ENCODE measurements at places on chromosomes 2 and 18.

DNA sequence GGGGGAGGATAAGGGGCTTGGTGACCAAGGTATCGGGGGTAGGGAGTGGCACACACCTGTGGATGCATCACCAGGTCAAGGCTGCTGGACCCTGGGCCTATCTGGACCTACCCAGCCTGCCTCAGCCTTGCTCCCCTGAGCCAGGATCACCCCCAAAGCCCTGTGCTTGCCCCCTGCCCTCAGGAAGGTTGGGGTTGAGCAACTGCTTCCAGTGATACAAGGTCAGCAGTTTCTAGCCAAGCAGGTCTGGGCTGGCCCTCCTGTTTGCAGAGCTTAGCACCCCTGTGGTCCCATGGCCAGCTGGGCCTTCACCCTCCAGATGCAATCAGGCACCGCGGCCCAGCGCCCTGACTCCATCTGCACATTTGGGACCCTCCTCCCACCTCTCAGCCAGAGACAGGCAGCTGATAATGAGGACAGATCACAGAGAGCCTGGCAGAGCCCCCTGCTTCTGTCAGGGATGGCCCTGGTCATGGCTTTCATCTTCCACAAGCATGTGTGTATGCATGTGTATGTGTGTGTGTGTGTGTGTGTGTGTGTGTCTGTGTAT is 154.6 kb downstream of the TFCP2L1 start:
- no peak for DNase-seq

DNA sequence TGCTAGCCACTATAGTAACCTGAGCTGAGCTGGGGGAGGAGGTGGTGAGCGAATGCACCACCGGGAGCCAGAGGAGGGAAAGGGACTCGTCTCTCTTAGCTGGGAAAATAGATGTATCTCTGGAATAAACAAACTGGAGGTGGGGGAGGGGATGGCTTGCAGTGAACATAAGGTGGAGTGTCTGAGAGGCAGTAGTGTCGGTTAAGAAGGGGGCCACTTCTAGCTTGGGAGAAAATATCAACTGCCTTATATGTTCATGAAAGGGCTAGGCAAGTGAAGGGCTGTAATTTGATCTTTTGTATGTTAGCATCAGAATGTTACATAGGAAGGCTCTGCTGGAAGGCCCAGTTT is 2.2 kb downstream of the SETBP1 start:
- DNase-seq, result peak; percentile 15

GRCh38 chr2:43846140-43846793 is 7.5 kb downstream of the ABCG8 start:
- no peak for DNase-seq

- DNase-seq, result peak; percentile 93
Observed at GRCh38 chr2:42922790-42923579, 130.6 kb upstream of the HAAO start.

- no peak for DNase-seq
Observed at GRCh38 chr2:25435421-25435820, 93.7 kb upstream of the DNMT3A start.

GRCh38 chr18:3645384-3646156 is 195.6 kb downstream of the TGIF1 start:
- DNase-seq, result no peak

GRCh38 chr18:50111398-50111797 is 83.5 kb downstream of the MYO5B start:
- DNase-seq, result no peak

- DNase-seq, result no peak
Observed at GRCh38 chr2:196137271-196137670, 34.1 kb downstream of the STK17B start.

GRCh38 chr2:160397530-160397865 is 96.1 kb downstream of the RBMS1 start:
- peak; percentile 56 for DNase-seq

DNA sequence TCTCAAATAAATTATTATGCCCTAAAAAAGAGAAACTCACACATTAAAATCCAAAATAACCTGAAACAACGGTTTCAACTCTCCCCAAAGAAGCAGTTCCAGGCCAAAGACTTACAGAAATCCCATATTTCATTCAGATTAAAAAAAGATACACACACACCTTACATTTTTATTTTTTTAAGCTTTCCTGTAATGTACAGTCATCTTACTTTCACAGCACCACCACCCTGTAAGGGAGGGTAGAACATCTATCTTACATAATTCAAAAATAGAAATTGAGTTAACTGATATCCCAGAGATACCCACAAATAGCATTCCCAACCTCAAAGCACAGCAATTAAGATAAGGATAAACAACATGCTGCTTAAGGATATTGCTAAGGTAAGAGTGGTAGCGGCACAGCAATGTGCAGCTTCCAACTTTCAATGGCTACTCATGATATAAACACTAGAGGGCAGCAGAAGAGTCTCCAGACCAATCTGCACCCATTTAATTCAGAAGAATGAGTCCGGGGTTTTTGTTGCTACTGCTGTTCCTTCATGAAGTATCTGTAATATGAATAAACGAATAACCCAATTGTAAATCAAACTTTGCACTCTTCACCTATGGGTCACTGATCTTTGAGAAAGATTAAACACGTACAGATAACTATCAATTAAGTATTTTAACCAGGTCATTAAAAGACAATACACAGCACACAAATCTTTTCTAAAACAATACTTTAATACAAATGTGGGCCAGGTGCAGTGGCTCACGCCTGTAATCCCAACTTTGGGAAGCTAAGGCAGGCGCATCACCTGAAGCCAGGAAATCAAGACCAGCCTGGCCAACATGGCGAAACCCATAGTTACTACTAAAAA is 11.3 kb downstream of the GFPT1 start:
- no peak for DNase-seq

DNA sequence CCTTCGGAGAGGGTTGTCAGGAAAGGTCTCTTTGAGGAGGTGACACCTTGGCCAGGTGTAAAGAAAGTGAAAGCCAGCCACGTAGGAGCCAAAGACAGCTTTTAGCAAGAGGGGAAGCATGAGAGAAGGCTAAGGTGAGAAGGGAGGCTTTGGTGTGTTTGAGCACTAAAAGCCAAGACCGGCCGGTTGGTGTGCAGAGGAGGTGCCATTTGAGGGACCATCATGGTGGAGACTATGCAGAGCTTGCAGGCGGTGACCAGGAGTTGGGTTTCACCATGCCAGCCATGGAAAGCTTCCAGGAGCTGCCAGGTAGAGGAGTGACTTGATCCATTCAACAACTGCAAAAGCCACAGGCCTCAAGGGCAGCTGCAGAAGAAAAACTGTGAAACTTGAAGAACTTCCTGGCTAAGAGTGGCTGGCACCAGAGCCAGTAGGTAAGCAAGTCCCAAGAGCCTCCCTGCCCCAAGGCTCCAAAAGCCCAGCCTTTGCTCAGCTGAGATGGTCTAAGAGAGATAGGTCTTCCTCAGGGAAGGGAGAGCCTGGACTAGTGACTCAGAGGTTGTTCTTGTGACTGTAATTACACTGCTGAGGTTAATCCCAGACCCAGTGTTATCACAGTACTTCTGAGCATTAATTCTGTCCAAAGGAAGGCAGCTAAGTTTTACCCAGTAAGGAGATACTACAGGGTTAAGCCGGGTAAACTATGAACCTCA is 319.0 kb downstream of the BCL11A start:
- no peak for DNase-seq

GRCh38 chr2:182361477-182361876 is 65.4 kb downstream of the PDE1A start:
- DNase-seq, result no peak

DNA sequence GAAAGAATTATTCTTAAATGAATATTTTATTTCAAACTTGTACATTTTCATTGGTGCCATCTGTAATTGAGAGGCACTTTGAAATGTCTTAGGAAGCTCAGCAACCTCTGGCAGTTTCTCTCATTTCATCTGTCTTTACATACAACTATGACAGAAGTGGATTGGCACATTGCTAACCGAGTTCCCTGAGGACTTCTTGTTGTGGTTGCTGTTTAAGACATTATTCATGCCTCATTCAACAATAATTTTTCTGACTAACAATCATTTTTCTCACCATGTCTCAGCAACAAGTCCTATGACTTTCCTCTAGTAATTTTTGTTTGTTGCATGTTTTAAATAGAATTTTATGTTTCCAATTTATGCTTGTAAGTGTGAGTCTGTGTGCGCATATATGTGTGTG is 284.0 kb upstream of the CWC22 start:
- peak; percentile 69 for DNase-seq

GRCh38 chr2:96241900-96242611 is 23.7 kb downstream of the TMEM127 start:
- peak; percentile 36 for DNase-seq

GRCh38 chr18:6280211-6280743 is 134.4 kb downstream of the L3MBTL4 start:
- DNase-seq, result no peak

GRCh38 chr2:88059979-88060906 is 4.7 kb upstream of the KRCC1 start:
- DNase-seq, result peak; percentile 48

GRCh38 chr2:104901037-104901881 is 47.3 kb downstream of the POU3F3 start:
- DNase-seq, result no peak

DNA sequence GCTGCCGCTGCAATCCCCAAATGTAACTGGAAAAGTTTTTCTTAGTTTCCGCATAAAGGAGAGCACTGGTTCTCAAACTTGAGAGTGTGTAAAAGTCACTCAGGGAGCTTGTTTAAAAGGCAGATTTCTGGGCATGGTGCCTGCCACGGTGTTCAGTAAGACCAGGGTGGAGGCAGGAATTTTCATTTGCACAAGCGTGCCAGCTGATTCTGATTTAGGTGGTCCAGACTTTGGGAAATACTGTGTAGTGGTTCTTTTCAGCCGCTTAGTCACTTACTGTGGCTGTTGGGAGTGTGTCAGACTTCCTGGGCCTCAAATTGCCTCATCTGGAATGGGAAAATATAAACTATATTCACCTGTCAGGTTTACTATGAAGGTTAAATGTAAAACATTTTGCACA is 788 bp downstream of the ARMC9 start:
- peak; percentile 51 for DNase-seq

DNA sequence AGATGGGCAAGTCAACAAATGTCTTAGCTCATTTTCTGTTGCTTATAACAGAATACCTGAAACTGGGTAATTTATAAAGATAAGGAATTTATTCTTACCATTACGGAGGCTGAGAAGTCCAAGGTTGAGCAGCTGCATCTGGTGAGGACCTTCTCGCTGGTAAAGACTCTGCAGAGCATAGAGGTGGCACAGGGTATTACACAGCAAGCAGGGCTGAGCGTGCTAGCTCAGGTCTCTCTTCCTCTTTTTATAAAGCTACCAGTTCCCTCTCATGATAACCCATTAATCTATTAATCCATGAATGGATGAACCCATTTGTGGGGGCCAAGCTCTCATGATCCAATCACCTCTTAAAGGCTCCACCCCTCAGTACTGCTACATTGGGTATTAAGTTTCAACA is 109.1 kb downstream of the CDK15 start:
- no peak for DNase-seq

DNA sequence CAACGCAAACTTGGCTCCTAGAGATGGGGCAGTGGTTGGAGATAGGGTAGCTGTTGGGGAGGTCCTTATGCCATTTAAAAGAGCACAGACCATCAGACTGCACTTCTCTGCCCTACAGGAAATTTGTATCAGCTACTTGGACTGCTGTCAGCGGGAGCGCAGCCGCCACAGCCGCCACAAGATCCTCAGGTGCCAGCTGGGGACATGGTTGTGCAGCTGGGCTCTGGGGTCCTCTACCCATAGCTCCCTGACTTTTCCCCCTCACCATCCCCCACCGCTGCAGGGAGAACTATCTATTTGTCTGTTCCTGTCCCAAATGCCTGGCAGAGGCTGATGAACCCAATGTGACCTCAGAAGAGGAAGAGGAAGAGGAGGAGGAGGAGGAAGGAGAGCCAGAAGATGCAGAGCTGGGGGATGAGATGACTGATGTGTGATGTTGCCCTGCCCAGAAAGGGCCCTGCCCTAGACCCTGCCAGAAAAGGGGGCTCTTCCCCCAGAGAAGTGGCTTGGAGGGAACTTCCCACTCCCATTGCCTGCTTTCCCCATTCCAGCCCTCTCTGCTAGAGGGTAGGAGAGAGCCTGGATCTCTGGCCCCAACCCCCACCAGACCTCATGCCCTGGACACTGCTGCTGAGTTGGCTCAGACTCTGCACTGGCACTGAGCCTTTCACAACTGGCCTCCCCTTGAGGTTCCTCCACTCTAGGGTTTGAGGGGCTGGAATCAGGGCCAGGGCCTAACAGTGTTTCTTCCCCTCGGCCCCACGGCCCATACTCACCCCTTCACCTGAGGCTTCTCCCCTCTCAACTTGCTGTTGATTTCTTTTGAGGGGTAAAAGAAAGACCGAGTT is 7.3 kb downstream of the PRADC1 start:
- DNase-seq, result no peak

DNA sequence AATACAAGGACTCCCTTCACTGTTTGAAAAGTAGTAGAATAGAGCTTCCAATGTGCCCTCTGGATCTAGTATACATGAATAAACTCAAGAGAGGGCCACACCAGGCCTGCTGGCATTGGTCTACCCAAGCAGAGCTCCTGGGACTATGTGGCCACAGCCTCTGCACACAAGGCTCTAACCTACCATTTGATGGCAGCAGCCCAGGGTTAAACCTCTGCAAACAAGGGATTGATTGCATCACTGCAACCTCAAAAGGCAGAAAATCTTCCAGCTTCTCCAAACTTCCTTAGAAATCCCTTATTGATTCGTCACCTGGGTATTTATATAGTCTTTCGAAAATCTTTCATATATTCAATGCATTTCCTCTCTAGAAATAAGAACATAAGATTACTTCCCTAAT is 147.6 kb upstream of the SETBP1 start:
- no peak for DNase-seq

DNA sequence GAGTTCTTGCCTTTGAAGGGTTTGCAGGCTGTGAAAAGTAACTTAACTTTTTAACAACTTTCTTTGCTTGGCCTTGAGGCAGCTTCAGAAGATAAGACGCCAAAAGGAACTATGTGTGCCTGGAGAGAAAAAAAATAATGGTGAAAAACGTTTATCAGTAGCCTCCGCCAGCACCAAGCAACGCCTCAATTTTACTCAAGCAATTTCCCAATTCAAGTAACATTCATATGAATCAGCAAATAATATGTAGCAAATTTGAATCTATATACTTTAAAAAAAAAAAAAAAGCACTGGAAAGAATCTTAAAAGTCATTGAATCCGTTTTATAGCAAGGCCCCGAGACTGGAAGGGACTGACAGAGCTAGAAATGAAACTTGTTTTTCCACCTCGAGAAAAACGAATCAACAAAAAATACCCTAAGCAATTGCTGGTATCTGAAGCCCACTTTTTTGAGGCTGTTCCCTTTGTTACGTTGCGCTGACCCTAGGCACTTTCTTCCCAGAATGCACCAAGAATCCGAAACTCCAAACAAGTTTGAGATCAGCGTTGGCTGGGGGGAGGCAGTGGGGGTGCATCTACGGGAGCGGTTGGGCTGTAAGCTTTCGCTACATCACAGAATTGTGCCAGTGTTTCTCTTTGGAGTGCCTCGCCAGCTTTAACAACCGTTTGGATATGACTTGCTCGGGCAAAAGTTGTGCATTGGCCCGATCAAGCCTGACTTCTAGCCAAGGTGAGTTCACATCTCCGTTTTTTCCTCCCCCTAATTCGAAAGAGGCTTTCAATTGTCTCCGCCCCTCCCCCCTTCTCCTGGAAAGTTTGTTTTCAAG is 2.7 kb upstream of the TGIF1 start:
- peak; percentile 65 for DNase-seq

GRCh38 chr2:88671786-88672427 is 19.6 kb upstream of the RPIA start:
- peak; percentile 42 for DNase-seq

Measured in fibroblast of skin of abdomen (primary cell).